ENCODE measurements at places on chromosomes 2 and 18.

GRCh38 chr2:156553714-156554442 lies 117.7 kb downstream of the GPD2 start:
- DNase-seq: no peak

- no peak for DNase-seq
These were observed 338.4 kb downstream of the MBD2 start for GRCh38 chr18:53886058-53886457.

DNA sequence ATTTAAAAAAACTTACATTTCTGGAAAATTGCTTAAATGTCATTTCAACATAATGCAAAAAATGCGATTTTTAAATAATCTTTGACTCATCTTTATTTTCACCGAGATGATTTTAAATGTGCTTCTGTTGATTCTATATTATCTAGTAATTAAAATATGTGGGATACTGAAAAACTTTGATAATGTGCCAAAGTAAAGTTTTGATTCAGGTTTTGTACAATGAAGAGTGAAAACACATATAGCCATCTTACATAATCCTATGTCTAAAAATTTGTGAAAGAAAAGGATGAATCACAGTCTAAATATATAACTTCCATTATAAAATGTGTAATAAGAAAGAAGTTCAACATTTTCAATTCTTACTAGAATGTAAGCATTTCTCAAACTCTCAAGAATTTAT lies 204.3 kb upstream of the ZC3H15 start:
- DNase-seq: no peak

GRCh38 chr18:32769071-32769585 lies 3.7 kb downstream of the KLHL14 start:
- DNase-seq: no peak

GRCh38 chr2:239316562-239317465 lies 84.0 kb downstream of the HDAC4 start:
- DNase-seq: no peak

DNA sequence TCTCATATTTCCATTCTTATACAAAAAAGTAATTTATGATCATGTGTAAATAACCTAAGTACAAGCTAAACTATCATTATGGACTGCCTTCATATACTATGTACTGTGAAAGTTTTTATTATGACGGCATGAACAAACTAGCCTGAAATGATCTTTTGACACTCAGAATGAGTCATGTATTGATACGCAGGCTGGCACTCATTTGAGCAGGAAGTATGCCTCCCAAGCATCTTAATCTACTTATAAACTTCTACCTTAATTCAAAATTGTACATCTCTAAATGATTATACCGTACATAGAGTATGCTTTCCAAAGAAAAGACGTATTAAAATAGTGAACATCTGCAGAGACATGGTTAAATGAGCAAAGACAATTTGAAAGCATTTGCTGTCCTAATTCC lies 207.1 kb upstream of the SPOPL start:
- no peak for DNase-seq

DNA sequence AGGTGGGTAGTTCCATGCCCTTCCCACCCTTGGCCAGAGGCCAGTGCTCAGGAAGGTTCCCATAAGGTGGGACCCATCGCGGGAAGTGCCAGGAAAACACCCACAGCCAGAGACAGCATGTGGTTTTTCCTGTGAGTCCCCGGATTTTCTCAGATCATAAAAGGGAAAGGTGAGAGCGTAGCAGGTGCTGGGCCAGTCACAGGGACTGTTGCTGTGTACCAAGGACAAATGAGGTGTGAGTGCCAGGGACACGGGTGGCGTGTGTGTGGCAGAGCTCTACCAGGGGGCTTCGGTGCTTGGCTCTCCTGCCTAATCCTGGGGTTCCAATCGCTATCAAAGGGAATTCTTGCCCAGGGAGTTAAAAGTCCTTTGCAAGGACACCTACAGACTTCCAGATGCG lies 159.6 kb upstream of the SMAD2 start:
- DNase-seq: no peak

GRCh38 chr2:200496696-200497095 lies 13.2 kb downstream of the KCTD18 start:
- DNase-seq: no peak

- DNase-seq: no peak
These were observed 1.1 kb downstream of the ACTG2 start for GRCh38 chr2:73893764-73894474.

DNA sequence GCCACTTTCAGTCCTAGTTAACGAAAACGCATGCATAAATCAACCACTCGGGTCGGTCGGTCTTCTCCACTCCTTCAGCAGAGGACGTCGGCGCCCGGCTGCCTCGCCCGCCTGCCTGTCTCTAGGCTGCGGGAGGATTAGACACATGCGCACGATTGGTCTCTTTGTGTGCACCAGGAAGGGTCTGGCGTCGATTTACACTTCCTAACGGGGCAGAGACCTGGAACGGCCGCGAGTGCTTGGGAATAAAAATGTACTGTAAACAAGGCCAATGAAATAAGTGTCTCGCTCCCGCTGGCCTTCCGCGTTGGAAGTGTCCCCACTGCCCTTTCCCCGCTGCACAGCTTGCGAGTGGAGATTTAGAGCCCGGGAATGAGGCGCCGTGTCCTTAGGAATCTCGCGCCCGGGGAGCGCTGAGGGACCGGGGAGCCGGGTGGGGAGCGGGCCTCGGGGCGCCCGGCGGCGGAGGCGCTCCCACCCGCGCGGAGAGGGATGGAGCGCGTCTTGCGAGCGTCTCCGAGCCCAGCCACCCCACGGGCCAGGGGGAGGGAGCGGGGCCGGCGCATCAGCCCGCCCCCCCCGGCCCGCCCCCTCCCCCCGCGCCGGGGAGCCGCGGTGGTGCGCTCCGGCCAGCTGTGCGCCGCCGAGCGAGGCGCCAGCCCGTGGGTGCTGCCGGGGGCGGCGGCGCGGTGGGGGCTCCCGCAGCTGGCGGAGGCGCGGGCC lies at the start of gene DOK6:
TSS of gene DOK6 (plus strand) at position 636 of the 723 bp plus-strand sequence.
- DNase-seq: peak; percentile 49

- no peak for DNase-seq
These were observed 49.5 kb upstream of the RAB12 start for GRCh38 chr18:8559612-8560186.

GRCh38 chr2:160247296-160248035 lies 47.4 kb upstream of the ITGB6 start:
- no peak for DNase-seq

GRCh38 chr18:45639408-45639807 lies 24.1 kb downstream of the SLC14A2 start:
- DNase-seq: no peak

- DNase-seq: no peak
These were observed 121.2 kb upstream of the LINC00305 start for GRCh38 chr18:64270121-64270520.

- DNase-seq: no peak
These were observed 300.1 kb upstream of the RND3 start for GRCh38 chr2:150787353-150788093.

GRCh38 chr18:77223653-77224052 lies 26.0 kb upstream of the GALR1 start:
- DNase-seq: no peak

DNA sequence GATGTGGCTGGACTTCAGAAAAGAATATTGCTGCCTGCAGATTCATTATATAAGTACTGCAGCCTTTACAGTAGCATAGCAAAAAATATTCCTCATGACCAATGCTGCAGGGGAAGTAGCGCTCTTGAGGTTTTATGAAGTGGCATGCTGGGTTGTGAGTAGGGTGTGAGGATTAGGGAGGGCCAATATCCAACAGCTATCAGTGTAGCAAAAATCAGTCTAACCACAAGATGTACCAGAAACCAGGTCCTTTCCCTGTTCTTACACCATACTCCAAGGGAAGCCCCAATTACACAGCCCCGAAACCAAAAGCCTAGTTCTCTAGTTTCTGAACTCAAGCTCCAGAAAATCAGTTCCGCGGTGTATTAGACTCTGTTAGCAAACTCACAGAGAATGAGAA lies 1082.2 kb upstream of the DDX18 start:
- no peak for DNase-seq

GRCh38 chr18:48581206-48581605 lies 42.4 kb downstream of the CTIF start:
- DNase-seq: no peak

- DNase-seq: peak; percentile 36
These were observed 226.2 kb upstream of the TNP1 start for GRCh38 chr2:217086038-217086522.

GRCh38 chr2:132795220-132795619 lies 125.2 kb upstream of the LYPD1 start:
- DNase-seq: no peak

- DNase-seq: no peak
These were observed 13.2 kb downstream of the PRELID3A start for GRCh38 chr18:12420821-12421421.

- DNase-seq: no peak
These were observed 35.5 kb upstream of the MGAT5 start for GRCh38 chr2:134218414-134218813.

GRCh38 chr2:100254646-100255210 lies 67.6 kb downstream of the LONRF2 start:
- DNase-seq: no peak

GRCh38 chr18:60413944-60414547 lies 41.5 kb upstream of the MC4R start:
- no peak for DNase-seq

DNA sequence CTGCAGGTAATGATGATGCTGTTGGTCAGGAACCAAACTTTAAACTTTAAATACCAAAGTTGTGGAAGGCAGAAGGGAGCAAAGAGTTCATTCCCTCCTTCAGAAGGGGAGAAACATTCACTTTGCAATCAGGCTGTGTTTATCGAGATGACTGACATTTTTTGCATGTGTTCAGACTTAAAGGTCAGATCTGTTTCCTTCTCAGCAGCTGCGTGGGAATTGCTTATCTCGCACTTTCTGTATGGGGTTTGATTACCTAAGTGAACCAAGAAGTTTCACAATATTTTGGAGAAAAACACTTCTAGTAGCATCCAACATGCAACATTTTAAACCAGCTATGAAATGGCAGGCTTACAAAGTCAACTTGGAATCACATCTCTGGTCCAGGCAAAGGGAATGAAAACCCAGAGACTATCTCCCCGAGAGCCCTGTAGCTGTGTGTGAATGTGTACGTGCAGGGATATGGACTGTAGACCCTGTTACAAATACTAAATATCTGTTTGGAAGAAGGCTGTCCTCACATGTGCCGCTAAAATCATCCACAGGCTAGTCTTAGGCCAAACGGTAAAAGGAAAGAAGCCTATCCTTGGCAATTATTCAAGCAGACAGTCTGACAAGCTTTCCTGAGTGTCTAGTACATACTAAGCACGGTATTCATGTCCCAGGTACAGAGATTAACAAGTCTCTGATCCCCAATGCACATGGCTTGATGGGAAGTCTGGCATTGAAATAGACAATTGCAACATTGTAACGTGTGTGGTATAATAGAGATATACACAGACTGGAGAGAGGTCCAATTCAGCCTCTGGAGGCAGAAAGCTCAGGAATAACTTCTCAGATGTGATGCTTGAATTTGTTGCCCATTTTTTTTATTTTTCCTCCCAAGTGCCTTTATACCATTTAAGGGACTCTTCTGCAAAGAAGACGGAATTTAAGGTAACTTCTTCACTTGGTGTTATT lies 483.1 kb downstream of the DPP10 start:
- DNase-seq: no peak

DNA sequence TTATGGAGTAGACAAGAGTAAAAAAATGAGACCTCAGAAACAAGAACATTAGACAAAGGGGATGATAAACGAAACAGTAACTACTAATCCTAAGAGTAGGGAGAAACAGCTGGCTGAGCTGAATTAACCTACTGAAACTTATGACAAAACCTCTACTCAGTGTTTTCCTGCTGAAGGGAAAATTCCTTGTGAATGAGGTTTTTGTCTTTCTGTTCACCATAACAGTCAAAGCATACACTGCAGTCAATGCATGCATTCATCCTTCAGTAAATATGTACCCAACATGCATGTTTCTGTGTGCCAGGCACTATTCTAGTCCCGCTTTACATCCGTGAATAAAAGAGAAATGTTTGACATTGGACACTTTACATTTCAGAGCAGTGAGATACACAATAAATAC lies 805.6 kb upstream of the KLHL29 start:
- DNase-seq: no peak

- no peak for DNase-seq
These were observed 118.5 kb upstream of the CDCA7 start for GRCh38 chr2:173235947-173236803.

- no peak for DNase-seq
These were observed 310.8 kb downstream of the TGIF1 start for GRCh38 chr18:3760741-3761140.

DNA sequence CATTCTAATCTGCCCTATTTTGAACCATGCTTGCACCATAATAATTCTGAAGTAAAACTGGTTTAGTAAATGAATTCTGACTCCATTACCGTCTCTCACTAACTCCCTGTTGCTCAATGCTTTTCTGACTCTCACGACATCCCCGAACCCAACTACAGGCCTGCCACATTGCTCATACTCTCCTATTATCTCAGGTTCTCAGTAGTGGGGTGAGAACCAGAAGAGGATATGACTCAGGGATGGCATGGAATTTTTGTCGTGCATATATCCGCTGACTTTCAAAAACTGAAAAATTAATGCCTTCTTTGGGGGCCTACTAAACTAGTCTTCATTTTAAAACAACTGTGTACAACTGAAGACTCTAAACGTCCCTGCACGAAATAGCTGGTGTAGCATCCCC lies 34.3 kb downstream of the NETO1 start:
- DNase-seq: no peak

DNA sequence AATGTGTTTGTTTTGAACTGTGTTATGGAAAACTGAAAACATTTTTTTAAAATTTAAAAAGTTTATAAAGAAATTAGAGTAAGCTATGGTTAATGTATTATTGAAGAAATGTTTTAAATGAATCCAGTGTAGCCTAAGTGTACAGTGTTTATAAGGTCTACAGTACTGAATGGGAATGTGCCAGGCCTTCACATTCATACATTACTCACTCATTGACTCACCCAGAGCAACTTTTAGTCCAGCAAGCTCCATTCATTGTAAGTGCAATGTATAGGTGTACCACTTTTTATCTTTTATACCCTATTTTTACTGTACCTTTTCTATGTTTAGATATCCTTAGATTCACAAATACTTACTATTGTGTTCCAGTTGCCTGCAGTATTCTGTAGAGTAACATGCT lies 215.1 kb upstream of the THUMPD2 start:
- peak; percentile 60 for DNase-seq

- no peak for DNase-seq
These were observed 4.3 kb downstream of the NTSR2 start for GRCh38 chr2:11665510-11666362.

GRCh38 chr2:6856548-6856920 lies 9.2 kb downstream of the CMPK2 start:
- DNase-seq: no peak

- DNase-seq: no peak
These were observed 29.7 kb downstream of the DNMT3A start for GRCh38 chr2:25311865-25312575.

- no peak for DNase-seq
These were observed 15.0 kb downstream of the RND3 start for GRCh38 chr2:150472511-150472899.
